ENCODE measurements at places on chromosomes 2 and 18. TPM values are rescaled to one million over a fixed set of nuclear protein-coding genes. Genes with fewer than 3 reads are reported as not detected.
A peak's percentile ranks its signal among the peaks of the same experiment; 100 is the strongest.

DNA sequence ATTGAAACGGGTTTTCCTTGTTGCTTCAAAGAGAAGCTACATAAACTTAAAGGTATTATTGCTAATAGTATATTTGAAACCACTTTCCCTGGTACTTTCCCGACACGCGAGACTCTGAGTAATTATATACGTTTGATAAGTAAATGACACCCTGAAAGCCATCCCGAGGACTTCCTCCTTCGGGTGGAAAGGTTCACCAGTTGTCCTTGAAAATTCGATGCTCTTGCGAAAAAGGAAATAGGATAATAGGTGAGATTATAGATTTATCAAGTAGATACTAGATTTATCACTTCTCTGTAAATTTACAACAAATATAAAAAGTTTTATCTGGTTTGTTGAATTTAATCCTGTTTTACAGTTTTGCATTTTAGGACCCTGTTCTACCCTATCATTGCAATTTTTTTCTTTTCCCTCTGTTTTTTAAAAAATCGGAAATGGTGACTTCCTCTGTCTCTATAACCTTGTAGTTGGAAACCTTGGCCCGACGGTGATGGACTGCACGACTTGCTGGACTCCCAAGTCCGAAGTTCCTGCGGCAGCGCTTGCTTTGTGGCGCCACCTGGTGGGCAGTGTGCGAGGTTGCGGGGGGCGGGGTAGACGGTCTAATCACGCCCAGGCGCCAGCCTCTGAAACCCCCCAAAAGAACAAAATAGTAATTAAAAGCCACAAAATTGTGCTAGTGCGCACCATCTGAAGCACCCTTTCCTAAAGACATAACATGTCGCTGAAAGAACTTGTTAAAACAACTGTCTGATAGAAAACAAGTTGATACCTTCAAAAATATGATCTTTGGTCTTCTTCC is 972 bp upstream of the DLX2 start:
- DNase-seq: peak; percentile 77

POMC gene
- not detected for polyA plus RNA-seq

APOB gene
- polyA plus RNA-seq: not detected

DNA sequence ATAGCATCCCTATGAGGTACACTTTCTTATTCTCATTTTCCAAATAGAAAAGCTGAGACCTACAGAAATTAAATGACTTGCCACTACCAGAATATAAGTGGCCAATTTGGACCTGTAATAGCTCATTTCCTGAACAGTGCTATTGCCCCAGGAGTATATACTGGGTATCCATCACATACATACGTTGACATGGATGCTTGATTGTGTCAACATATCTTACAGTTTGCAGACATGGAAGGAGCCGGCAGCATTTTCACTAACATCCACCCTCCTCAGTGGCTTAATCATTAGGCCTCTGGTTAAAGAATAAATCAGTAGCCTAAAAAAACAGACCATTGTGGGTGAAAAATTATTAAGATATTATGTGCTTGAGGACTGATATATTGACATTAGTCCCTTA is 829.3 kb downstream of the LRP1B start:
- no peak for DNase-seq

GRCh38 chr18:1048032-1048431 is 143.4 kb downstream of the ADCYAP1 start:
- DNase-seq: no peak

GRCh38 chr18:79772108-79772864 is 25.5 kb upstream of the KCNG2 start:
- no peak for DNase-seq

GRCh38 chr2:10911291-10912075 is at the start of gene KCNF1:
Gene KCNF1, plus strand, starts transcription at chr2:10911934. Its CDS starts 493 bp downstream, at chr2:10912427.
- DNase-seq: peak; percentile 83

- no peak for DNase-seq
These were observed 35.2 kb downstream of the CPO start for GRCh38 chr2:206974551-206974950.

C2orf72 gene
- polyA plus RNA-seq: 5.2 TPM

DNA sequence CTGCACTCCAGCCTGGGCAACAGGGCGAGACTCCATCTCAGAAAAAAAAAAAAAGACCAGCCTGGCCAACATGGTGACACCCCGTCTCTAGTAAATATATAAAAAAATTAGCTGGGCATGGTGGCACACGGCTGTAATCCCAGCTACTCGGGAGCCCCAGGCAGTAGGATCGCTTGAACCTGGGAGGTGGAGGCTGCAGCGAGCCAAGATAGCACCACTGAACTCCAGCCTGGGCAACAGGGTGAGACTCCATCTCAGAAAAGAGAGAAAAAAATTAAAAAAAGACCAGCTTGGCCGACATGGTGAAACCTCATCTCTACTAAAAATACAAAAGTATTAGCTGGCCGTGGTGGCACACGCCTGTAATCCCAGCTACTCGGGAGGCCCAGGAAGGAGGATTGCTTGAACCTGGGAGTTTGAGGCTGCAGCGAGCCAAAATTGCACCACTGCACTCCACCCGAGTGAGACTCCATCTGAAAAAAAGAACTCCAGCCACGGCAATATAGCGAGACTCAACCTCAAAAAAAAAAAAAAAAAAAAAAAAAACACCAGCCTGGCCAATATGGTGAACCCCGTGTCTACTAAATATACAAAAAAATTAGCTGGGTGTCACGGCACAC is 346.1 kb upstream of the PLGLB2 start:
- DNase-seq: no peak

- no peak for DNase-seq
These were observed 35.9 kb downstream of the ARHGAP25 start for GRCh38 chr2:68770271-68771111.

GRCh38 chr18:58205443-58206160 is 161.6 kb downstream of the NEDD4L start:
- DNase-seq: no peak

GRCh38 chr2:43737855-43738254 is 36.0 kb upstream of the DYNC2LI1 start:
- no peak for DNase-seq

MYO5B gene
- polyA plus RNA-seq: 6.9 TPM
